ENCODE measurements at places on chromosomes 2 and 18.

GRCh38 chr2:138090330-138090729 lies 126.1 kb downstream of the HNMT start:
- DNase-seq: peak; percentile 68

DNA sequence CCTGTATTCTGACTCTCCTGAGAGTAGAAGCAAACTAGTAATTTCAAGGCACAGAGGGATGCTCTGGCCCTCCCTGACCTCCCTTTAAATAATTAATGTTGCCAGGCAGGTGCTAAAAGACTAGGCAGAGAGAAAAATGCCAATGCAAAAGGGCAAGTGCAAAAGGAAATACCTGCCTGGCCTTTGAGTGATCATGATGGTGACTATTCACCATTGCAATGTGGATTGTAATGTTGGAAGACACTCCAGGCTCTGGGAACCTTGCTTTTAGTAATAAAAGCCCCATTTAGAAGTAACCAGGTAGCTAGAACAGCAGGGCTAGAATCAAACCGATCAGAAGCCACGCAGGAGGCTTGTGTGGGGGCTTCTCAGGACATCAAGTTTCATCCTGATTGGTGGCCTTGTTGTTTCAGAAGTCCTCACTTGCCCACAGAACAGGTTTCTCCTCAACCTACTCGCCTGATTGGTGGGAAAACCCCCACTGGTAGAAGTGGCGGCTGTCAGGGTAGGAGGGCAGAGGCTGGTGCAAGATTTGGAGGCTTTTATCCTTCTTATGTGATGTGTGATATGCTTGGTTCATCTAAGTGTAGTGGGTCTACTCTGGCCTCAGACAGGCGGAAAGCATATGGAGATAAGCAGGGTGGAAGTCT lies 16.0 kb upstream of the CHRNA1 start:
- peak; percentile 28 for DNase-seq

- DNase-seq: no peak
Measured at GRCh38 chr2:121489284-121489683, 41.4 kb upstream of the RNU4ATAC start.

GRCh38 chr2:124485659-124486058 lies 460.6 kb downstream of the CNTNAP5 start:
- no peak for DNase-seq

DNA sequence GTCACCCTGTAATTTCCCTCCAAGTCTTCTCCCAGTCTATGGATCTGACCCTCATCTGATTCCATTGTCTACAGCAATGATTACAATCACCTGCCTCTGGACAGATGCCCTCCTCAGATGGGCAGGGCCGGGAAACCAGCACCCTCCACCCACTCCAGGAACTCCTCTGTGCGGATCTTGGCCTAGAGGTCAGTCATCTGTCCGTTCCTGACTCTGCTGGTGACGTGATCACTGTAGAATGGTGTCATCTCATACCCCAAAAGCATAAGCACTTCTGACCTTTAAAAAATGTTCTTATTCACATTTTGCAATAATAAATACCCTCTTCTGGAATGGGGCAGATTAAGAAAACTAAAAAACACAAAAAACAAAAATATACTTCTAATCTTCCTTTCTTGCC lies 29.5 kb upstream of the BZW1 start:
- DNase-seq: no peak

DNA sequence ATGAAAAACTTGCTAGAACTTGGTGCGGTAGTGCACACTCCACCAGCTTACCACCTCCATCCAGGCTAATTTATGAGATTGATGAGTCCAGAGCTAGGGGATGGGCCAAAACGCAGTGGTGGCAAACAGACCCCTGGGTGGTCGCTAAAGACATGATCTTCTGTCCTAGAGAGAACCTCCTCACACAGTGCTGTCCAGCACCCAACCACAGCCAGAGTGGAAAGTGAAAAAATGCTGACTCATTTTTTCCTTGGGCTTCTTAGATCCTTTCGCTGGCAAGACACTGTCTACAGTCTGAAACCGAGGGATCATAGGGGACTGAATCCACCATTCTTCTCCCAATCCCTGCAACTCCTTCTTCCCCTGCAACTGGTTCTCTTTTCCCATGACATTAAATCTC lies 4.1 kb downstream of the ANTXR1 start:
- DNase-seq: peak; percentile 92

- peak; percentile 90 for DNase-seq
Measured at GRCh38 chr2:146317959-146318358, 1526.9 kb upstream of the ACVR2A start.

GRCh38 chr2:5839550-5839949 lies 147.4 kb downstream of the SOX11 start:
- DNase-seq: no peak

- no peak for DNase-seq
Measured at GRCh38 chr18:78739882-78740677, 239.5 kb upstream of the SALL3 start.

DNA sequence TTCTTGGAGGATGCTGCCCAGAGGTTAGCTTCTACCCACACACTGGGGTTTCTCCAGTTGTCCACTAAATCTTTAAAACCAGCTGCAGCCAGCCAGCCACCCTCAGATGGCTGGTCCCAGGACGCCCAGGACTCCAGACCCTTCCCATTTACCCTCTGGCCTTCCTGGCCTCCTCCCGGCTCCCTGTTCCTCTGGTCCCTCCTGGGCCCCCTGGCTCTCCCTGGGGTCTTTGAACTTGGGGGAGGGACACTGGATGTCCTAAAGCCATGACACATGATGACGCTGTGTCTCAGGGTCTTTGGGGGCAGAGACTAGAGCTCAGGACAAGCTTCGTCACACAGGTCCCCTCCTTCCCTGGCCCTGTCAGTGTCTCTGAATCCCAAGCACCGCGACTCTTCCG lies 201.1 kb upstream of the HDAC4 start:
- DNase-seq: no peak

- no peak for DNase-seq
Measured at GRCh38 chr2:148842050-148842449, 33.0 kb upstream of the KIF5C start.

DNA sequence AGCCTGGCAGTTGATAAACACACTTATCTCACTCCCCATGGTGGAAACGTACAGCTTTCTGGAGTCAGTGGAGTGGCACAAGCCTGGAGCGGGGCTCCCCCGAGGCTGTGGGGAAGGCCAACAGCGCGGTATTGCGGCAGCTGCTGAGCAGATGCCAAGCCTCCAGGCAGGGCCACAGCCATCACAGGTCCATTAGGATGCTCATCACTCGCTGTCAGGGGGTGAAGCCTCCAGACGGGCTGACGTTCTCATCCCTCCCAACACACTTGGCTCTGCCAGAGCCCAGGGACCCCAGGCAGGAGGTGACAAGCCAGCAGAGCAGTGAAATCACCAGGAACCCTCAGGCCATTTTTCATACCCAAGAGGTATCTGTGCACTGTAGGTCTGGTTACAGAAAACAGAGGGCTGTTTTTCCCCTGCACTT lies 529.2 kb upstream of the KLHL29 start:
- DNase-seq: no peak

DNA sequence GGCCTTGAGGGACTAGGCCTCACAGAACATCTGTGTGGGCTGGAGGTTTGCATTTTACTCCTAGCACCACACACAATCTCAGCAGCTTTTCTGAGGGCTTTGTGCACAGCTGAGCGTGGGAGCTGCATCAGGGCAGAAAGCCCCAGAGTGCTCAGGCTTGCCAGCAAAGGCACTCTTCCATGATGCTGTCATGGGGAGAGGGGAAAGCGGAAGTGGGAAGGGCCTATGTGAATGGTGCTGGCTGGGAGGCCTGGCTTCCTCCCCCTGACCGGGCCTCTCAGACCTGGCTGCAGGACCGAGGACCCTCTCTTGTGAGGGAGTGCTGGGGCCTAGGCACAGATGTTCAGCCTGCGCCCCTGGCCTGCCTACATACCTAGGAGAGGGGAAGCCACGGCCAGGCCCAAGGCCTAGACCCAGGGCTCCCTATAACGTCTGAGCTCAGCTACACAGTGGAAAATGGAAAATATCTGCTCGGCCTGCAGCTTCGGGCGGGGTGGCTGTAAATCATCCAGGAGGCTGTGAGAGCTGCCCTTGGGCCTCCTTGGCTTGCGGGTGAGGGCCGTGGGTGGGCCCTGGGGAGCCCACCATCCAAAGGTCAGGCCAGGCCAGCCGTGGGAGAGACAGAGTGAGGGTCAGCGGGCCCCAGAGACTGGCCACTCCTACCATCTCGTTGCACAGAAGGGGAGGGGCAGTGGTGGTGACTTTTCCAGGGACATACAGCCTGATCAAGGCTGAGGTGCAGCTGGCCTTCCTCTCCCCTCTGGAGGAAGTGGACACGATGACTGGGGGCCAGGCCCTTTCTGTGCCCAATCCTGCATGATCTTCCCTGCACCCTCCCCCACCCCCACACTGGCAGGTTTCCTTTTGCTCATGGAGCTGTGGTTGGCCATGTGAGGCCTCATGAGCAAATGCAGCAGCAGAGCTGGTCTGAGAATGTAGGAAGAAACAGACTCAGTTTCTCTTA lies 22.8 kb downstream of the GLI2 start:
- peak; percentile 89 for DNase-seq

- no peak for DNase-seq
Measured at GRCh38 chr2:198162276-198162675, 357.9 kb downstream of the PLCL1 start.

- no peak for DNase-seq
Measured at GRCh38 chr2:236517251-236518031, 52.2 kb upstream of the ACKR3 start.

DNA sequence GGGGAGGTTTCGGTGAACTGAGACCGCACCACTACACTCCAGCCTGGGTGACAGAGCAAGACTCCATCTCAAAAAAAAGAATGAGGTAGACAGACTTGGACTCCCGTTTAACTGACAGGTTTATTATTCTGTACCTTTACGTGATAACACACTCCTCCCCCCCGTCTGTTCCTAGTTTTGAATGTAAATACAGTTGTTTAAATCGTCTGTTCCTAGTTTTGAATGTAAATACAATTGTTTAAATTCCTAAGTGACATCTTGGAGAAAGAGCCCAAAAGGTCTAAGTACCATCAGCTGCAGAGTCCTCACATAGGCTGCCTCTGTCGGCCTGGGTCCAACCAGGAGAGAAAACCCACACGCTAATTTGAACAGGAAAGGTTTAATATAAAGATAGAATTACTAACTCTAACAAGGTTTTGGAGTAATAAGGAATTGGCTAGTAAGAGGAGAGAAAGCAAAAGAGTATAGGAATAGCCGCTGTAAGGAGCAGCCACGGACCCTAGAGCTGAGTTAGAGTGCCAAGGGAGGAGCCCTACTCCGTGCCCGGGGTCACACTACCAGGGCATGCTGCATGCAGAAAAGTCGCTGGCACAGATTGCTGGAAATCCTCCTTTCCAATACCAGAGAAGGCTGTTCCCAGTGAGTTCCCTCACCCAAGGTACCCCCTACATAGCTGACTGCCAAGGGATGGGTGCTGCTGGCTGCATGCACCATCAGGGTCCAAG lies 83.5 kb upstream of the RANBP2 start:
- no peak for DNase-seq

DNA sequence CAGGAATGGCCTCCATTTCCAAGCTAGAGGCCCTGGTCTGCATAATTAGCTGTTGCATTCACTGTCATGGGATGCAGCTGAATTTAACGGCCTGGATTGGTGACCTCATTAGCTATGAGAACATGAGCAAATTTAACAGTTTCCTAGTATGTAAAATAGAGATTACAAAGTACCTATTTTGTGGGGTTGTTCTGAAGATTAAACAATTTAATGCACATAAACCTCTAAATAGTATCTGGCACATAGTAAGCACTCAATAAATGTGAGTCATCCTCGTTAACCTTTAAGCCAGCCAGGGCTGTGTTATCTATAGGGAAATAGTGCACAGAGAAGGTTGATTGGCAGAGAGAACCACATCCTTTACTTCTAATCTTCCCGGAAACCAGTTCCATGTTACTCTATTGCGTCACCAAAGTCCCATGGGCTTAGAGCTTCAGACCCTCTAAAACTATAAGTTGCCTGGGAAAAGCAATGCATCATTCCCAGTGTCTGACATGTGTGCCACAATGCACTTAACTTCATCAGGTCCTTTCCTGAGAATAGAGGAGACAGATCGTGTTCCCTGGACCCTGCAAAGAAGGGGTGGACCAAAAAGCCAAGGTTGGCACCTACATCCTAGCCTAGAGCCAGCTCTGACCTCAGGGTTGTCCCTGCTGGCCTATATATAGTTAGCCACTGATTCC lies 196.5 kb downstream of the LNPK start:
- no peak for DNase-seq

DNA sequence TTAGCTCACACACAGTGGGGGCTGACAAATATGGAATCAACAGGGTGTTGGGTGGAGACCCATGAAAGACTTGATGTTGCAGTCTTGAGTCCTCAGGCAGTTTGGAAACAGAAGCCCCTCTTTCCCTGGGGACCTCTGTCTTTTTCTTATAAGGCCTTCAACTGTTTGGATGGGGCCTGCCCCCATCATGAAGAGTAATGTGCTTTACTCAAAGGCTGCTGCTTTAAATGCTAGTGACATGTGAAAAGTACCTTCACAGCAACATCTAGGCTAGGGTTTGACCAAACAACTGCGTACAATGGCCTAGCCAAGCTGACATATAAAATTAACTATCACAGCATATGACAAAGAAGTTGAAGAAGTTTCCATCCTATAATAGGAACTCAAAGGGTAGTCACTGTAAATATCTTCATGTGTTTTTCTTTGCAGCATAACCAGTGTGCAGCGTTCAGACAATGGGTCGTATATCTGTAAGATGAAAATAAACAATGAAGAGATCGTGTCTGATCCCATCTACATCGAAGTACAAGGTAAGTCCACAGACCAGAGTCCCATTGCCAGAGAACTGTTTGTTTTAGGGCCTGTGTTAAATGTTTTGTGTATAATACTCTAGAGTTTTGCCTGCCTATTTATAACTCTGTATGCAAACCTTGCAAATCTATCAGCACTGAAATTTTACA lies 46.3 kb downstream of the MERTK start:
- DNase-seq: no peak

DNA sequence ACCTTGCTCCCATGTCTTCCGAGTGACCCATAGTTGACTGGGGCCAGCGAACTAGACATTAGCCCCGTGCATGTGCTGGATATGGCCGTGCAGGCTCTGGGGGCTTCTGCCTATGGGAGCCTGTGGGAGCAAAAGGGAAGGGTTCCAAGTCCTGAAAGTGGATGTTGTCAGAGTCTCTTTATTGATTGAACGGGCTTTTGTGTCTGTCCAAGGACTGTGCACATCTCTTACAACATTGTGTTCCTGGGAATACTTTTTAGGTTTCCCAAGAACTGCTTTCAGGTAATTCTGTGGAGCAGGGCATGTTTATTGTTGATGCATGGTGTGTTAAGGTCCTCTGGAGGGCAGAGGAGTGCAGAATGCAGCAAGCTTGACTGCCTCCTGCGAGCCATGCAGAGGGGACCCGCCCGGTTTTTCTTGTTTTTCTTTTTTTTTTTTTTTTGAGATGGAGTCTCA lies 5.0 kb downstream of the RNF144A start:
- peak; percentile 21 for DNase-seq

DNA sequence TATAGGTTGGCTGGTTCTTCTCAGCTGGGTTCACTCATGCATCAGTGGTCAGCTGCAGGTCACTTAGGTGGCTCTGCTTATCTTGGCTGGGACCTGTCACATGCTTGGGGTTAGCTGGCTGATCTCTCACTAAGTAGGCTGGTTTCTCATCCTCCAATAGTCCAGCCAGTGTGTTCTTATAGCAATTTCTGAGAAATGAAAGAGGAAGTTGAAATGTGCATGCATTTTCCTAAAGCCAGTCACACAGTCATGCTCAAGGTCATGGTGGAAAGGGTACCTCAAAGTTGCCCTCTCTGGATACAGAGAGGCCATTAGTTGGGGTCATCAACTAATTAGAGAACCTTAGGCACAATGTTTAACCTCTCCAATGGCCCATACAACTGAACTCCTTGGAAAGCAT lies 64.4 kb downstream of the KLHL29 start:
- DNase-seq: no peak

- no peak for DNase-seq
Measured at GRCh38 chr2:236565879-236566402, 3.7 kb upstream of the ACKR3 start.

GRCh38 chr2:61410185-61410584 lies 60.7 kb downstream of the USP34 start:
- no peak for DNase-seq
